Coronary artery (tissue), 2 donors: ENCODE measurements at places on chromosomes 3 and 15.

DNA sequence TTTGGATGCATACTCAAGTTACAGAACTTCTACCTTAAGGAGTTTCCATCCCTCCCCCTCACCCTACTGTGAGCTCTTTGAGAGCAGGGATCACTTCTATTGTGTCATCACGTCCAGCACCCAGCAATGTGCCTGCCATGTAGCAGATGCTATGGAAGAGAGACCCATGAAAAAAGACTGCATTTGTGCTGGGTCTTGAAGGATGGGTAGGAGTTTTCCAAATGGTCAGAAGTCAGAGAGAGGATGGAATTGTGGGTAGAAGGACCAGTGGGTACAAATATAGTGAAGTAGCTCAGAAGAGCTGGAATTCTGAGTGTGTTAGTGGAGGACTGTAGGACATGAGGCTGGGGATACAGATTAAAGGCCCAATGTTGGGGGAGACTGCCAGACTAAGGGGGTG is 141.7 kb downstream of the SRGAP3 start:
- DNase-seq, result no peak

DNA sequence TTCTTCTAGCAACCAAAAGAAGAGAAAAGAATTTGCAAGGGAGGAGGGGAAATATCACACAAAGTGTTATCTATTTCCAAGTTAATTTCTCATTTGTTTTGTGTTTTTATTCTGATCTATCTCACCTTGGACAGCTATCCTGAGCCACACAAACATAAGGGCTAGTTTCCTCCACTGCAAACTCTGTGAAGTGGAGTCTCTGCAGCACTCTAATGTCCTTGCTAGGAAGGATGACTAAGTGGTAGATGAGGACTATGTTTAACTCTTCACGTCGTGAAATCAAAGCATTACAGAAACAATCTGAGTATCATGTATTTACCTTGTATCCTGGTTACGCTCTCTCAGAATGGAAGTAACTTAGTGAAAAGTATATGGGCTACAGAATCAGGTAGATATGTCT is 33.9 kb upstream of the CHRM5 start:
- DNase-seq, result no peak

DNA sequence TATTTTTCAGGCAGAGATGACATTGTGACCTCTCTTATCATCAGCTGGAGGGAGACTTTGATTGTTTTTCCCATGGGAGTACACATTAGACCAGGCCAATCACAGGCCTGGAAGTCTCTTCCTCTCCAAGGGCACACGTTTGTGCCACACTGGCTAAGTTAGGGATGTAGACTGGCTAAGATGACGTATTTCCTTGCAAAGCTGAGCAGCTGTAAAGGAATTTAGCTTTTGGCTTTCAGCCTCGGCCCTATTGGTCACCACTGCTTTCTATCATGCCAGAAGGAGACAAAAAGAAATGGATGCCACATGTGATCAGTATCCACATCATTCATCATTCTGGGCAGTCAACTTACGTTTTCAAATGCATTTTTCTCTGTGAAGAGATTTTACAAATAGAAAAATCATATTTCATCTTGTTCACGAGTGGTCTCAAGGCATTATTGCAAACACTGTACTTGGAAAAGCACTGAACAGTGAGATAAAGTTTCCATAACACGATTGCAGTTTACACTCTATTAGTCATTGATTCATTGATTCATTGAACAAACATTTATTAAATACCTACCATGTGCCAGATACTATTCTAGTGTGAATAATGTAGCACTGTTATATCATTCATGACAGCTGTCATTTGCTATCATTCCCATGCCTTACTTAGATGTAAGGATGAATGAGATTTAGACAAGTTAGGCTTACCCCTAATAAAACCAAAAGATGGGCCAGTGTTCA is 27.0 kb upstream of the RNF7 start:
- DNase-seq, result no peak

DNA sequence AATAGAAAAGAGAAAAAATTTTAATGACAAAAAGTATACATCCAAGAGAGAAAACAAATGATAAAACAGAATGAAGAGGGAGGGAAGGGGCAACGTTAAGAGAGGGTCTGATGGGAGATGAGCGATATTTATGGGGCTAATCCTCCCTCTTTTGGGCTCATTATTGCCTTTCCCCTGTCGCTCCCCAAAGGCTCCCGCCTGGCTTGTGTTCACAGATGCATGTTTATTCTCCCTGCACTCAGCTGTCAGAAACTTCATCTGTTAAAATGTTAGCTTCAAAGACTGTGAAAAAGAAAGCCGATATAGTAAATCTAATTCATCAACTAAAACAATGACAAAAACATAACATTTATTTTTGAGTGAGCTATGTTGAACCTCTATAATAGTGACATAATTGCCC is 74.3 kb downstream of the GABRB3 start:
- DNase-seq, result no peak

- DNase-seq, result no peak
Observed at GRCh38 chr3:172036541-172037215, 2.7 kb upstream of the FNDC3B start.

DNA sequence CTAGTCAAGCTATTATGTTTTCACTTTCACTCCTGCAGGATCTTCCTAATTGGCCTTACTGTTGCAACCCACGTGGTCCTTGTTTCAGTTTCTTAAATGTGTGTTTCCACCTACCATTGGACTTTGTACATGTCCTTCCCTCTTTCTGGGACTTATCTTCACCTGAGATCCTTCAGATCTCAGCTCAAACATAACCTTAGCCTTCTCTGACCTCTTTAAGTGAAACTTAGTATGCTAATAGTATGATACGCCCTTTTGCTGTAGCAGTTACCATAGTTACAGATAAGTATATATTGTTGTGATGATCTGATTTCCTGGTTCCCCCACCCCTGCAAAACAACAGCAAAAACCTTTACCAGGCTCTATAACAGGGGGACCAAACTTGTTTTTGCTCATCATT is 35.2 kb downstream of the U2SURP start:
- no peak for DNase-seq

DNA sequence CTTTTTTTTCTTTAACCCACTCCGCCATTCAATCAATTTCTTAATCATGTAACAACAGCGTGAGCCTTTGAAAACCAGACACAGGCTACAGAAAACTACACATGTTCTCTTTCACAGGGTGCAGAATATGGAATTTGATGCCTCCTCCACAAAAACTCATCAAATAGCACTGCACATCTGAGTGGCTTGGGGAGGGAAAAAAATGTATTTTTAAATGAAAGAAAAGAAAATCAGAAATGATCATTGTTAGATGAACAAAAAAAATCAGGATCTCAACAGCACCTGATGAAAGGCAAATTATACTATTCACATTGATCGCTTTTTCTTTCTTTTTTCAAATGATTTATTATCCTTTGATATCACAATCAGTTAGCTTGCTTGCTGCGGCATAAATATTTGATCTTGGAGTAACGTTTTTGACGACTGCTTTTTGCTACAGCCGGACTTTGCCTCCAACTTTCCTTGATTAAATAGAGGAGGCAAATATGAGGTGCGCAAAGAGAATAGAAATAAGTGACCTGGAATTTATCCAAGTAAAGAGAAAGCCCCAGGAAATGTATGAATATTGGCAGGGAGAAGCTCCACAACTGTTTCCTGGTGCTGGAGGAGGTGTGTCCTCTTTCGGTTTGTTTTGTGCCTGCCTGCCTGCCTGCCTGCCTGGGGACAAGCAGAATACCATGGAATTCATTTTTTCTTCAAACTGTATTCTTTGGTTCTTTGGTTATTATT is 63.1 kb downstream of the EDEM1 start:
- DNase-seq, result no peak

DNA sequence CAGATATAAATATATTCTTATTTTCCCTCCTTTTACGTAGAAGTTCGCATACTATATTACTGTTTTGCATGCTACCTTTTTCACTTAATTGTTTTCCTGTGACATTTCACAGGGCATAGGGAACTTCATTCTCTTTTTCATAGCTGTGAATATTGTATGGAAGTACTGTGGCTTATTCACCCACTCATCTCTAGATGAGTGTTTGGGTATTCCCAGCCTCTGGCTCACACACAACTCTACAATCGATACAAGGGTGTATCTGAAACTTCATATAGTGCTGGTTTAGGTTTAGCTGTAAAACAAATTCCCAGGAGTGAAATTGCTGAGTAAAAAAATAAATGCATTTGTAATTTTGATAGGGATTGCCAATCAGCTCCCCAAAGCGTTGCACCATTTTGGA is 55.3 kb upstream of the MAGI1 start:
- DNase-seq, result no peak

DNA sequence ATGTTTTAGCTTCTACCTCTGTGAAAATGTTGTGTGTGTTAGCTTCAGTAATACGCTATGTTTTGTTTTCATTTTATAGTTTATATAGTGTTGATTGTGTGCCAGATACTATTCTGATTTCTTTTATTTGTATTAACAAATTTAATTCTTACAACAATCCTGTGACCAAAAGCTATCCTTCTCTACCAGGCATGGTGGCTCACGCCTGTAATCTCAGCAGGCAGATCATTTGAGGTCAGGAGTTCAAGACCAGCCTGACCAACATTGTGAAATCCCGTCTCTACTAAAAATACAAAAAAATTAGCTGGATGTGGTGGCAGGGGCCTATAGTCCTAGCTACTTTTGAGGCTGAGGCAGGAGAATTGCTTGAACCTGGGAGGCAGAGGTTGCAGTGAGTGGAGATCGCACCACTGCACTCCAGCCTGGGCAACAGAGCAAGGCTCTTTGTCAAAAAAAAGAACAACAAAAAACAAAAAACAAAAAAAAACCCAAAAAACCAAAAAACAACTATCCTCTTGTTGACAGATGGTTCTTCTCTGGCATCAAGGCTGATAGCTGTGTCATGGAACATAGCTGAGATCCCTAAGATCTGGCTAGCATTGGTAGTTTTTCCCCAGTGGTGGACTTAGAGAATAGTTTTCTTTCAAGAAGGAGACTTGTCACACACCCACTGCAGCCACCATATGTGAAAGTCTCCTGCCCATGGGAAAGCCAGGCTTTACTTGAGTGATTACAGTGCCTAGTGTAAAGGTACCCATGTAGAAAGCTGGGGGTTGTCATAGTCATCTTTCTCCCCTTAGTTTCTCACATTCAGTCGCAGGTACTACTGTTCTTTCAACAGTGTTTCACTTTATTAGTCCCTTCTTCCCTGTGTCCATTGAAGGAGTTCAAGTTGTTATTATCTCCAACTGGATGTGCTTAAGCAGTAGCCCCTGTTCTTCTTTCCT is 116.5 kb downstream of the UBE2E2 start:
- no peak for DNase-seq

- no peak for DNase-seq
Observed at GRCh38 chr3:20516311-20516710, 330.3 kb upstream of the SGO1 start.

GRCh38 chr3:180320631-180321030 is 281.3 kb upstream of the TTC14 start:
- DNase-seq, result no peak

DNA sequence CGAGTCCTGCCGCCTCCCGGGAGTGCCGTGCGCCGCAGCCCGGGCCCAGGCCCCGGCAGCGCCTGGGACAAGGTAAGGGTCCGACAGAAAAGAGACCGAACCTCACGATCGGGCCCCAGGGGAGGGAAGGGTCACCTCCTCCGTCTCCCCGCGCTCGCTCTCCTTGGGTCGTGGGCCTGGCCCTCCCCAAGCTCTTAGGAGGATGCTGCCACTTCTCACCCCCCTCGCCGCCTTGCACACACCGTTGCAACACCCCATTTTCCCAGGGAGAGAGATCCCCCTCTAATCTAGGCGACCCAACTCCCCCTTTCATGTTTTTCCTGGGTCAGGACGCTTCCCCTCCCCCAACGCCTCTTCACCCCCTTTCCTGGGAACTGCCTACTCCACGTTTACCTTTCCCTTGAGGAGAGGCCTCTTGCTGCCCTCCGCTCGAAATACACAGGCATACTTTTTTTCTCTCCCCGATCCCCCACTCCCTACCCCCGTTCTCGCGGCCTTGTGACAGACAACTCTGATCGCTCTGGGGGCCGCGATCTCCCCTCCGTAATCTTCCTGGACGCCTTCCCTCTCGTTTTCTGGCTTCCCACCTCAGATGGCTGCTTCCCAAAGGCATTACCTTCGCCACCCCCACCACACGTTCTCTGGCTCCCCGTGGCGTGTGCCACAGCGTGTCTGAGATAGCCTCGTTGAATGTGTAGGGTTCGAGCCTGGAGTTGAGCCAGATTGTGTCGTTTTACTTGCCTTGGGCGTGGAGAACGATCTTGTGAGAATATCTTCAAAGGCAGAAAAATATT is 688 bp downstream of the SETD5 start:
- DNase-seq, result peak; percentile 80

DNA sequence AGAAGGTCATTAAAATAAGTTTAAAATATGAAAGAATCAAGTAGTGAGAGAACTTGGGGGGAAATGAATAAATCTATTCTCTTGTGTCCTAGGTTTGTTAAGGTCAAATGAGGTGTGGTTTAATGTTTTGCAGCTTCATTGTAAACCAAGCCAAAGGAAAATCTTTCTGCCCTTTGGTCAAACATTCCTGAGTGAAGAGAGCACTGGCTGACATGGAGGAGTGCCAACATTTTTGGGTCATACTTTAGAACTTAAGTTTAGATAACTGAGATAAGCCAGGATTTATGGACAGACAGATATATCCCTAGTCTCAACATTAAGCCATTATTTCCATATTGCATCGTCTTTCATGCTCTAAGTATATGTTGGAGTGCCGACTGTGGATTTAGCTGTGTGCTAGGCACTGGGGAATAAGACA is 66.4 kb downstream of the PTPRG start:
- DNase-seq, result no peak

DNA sequence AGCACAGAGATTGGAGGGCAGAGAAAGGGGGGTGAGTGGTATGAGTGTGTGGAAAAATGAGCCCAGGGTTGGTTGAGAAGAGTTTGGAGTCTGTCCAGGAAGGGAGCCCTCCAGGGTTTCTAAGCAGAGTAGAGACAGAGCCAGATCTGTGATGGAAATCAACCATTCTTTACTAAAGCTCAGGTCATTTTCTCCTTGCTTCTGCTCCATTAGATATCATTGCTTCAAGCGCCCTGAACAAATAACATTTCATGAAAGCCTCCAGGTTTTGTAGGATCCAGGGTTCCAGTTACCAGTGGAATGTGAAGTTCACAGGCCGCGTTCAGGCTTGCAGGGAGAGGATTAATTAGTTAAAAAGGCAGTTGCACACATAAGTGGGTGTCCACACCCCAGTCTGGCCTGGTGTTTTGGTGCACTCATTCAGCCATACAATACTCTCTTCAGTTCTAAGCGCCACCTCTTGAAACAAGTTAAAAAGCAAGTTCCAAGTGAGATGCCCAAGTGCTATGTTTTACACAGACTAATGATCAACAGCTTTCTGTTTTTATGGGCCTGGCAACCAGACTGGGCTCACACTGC is 16.4 kb upstream of the BOC start:
- no peak for DNase-seq

DNA sequence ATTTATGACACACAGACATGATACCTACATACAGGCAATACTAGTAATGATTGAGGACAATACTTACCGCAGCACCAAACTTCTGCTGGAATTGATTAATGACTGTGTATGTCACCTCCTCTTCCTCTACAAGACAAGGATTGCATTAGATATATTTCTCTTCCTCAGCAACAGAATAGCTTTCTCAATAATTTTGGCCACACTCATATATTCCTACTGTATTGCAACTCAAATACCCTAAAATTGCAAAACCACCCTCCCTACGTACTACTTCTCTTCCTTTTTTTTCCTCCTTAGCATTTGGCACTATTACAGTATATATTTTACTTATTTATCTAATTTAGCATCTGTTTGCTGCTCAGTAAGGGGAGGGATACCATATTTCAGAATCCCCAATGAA is 14.8 kb downstream of the EXD1 start:
- DNase-seq, result no peak
